ENCODE measurements at places on chromosomes 12 and 14.
A peak's percentile ranks its signal among the peaks of the same experiment; 100 is the strongest.

GRCh38 chr14:35229084-35229791, 62.9 kb upstream of the PSMA6 start:
- no peak for DNase-seq

DNA sequence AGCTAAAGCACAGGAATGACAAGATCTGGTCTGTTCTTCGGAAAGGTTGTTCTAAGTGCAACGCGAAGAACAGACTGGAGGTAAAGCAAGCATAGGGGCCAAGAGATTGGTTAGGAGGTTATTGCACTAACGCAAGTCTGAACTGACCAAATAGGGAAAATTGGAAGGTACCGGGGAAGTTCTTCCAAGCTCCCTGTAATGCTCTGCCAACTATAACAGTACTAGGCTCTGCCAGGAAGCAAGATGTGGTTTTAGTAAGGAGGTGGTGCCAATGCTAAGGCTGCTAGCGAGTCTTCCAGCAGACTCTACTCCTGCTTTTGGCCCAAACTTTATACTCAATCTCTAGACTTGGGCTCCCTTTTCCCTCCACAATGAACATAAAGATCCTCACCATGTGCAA, 138.6 kb downstream of the PAWR start:
- no peak for DNase-seq

- peak; percentile 31 for DNase-seq
These were observed 41.9 kb upstream of the FKBP4 start for GRCh38 chr12:2752676-2753371.

GRCh38 chr12:89414322-89414721, 62.0 kb upstream of the DUSP6 start:
- no peak for DNase-seq

DNA sequence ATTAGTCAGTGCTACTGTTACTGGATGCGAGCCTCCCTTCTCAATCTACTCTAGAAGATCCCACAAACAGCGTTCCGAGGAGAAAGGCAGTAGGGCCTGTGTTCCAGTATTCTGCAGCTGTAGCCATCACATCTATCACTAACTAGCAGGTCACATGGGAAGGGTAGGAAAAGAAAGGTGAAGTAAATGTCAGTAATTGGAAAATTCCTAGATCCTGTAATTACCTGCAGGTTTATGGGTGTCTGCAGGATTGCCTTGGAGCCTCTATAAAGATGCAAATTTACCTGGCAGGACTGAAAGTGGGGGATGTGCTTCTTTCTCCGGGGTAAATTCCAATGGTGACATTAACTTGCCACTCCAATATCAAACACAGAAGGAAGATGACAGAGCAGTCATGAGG, 77.8 kb downstream of the FERMT2 start:
- DNase-seq: no peak

GRCh38 chr12:132510746-132511477, 21.0 kb downstream of the FBRSL1 start:
- no peak for DNase-seq

- DNase-seq: no peak
These were observed 150.5 kb downstream of the CRADD start for GRCh38 chr12:93827669-93828068.

DNA sequence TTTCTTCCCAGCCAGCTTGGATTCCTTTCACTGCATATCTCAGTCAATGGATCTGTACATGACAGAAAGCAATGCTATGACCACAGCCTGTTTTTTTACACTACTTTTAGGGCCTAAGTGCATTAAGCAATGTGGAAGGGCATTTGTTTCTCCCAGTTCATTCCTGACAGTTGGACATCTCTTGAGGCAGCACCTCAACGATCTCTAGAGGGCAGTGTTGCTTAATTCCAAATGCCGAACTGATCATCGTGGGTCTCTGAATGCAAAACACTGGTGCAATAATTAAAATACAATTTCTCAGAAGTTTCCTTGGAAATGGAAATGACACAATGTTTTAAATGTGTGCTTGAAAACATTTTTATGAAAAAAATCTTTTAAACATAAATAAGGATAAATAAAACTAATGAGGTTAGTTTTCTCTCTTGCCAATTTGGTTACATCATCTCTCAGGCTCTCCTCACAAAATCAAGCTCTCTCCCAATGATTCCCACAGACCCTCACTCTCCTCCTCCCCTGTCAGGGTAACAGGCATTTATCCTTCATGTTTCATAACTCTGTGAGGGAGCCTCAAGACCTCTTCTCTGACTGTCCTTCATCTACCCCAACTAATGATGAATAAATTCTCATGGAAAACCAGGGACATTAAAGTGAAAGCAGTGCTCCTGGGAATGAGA, 192.4 kb upstream of the SLC16A7 start:
- peak; percentile 76 for DNase-seq

DNA sequence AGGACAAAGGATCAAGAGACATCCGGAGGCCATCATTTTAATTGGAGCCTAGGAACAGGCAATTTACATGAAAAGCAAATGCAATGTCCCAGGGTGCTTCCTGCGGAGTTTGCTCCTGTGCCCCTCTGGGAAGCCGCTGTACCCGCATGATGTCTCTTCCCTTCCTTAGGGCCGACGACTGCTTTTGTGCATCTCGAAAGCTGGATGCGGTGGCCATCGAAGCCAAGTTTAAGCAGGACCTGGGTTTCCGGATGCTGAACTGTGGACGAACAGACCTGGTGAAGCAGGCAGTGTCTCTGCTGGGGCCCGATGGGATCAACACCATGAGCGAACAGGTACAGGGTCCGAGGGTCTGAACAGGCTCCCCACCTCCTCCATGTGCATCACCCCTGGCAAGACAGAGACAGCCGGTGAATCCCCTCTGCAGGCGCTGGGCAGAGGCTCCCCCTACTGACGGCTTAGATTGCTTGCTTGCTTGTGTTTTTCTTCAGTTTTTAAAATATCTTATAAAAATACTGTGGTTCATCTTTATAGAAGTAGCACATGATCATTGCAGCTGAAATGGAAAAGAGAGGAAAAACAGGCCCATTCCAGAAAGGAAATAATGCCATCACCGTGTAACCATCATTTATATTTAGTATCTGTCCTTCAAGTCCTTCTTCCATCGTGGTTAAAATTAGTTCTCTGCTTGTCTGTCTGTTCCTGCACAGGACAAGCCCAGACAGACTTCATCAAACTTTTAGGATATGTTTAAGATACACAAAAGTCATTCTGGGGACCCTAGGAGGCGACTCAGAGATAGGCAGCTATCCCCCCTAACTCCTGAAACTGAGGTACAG, 75.4 kb upstream of the PWP1 start:
- DNase-seq: peak; percentile 40

- no peak for DNase-seq
These were observed 119.2 kb downstream of the TBC1D30 start for GRCh38 chr12:64943686-64944085.

GRCh38 chr12:82996168-82996812, 309.6 kb downstream of the TMTC2 start:
- DNase-seq: no peak
